Activated naive CD4-positive, alpha-beta T cell (primary cell): ENCODE measurements at places on chromosomes 5 and 9.
A peak's percentile ranks its signal among the peaks of the same experiment; 100 is the strongest.

GRCh38 chr5:175788155-175788787, 83.1 kb upstream of the CPLX2 start:
- no peak for DNase-seq

GRCh38 chr5:80215523-80215922, 40.3 kb downstream of the SERINC5 start:
- no peak for DNase-seq

DNA sequence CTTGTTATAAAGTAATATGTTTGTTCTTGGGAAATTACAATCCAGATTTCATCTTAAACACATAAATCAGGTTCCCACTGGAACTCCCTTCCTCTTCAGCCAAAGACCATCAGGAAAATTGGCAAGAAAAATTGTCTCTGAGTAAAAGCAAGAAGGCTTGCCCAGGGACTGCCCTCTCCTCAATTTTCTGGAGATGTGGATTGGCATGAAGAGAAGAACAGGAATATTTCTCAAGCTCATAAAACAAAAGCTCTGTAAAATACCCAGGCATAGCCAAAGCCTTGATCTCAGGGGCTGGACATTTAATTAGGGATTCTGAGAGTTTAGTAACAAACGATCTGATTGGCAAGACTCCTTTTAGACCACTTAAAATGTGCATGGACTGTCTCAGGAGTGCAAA, 223.4 kb downstream of the ZNF608 start:
- no peak for DNase-seq

DNA sequence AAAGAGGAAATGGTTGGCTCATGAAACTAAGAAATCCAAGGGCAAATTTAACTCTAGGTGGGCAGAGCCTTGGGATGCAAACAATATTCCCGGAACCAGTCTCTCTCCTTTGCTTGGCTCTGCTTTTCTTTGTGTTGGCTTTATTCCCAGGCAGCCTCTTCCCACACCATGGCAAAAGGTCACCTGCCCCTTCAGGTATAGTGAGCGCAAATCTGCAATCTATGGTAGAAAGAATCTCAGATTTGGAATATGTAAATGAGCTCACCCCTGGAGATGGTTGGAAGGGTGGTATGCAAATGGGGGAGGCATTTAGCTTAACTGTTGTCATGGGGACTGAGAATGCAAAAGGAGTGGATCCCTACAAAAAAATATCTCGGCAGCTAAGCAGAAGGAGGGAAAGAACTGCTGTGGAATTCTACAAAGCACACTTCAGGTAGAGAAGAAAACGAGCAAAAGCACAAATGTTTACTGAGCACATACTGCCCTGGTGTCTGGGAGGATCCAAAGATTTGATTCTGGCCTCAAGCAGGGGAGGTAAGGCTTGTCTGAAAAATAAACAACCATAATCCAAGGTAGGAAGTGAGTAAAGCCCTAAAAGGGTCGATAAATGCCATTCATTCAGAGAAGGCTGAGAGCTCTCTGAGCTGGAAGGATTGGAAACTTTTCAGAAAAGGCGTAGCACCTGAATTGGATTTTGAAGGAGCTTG, 139.7 kb downstream of the TLE1 start:
- no peak for DNase-seq

DNA sequence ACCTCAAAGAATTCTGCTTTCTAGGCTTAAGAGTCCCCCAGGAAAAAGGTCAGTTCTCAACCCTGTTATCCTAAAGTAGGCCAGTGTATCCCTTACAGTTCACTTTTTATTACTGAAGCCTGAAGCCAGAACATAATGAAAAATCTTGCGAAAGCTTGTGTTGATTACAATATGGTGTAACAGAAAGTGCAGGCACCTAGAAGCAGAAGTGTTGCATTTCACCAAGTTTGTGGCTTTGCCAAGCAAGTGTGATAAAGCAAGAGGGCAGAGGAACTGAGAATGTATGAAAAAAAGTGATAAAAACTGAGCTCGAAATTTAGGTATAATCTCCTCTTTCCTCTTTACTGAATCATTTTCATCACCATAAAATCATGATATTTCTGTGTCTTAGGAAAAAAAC, 26.2 kb downstream of the AGTPBP1 start:
- DNase-seq: no peak

DNA sequence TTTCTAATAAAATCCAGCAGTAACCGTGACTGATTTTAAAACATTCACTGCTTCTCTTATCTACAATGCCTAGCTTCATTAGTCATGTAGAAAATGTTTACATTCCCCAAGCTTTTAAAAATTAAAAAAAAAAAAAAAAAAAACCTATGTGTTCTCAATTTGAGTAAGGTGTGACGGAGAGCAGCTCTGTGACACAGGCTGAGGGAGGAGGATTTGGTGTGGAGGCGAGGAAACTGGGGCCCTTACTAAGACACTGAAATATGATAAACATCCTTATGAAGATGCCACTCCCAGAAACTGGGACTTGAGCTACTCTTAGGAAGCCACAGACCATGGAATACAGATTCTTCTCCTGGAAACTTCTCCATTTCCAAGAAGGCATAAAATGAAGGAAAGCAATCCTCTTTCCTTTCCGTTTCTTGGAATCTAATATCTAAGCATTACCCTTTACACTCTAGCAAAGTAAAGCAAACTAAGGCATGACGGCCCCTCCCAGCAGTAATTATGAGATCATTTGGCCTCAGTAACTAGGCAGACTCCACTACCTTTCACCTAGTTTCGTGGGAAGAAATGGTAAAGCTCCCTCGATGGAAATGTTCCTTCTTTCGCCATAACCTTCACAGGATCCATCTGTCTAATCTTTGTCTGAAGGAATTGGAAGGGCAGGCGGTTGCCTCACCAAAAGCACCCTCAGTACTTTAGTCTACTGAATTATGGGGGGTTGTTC, 23.5 kb downstream of the GRAMD2B start:
- no peak for DNase-seq

DNA sequence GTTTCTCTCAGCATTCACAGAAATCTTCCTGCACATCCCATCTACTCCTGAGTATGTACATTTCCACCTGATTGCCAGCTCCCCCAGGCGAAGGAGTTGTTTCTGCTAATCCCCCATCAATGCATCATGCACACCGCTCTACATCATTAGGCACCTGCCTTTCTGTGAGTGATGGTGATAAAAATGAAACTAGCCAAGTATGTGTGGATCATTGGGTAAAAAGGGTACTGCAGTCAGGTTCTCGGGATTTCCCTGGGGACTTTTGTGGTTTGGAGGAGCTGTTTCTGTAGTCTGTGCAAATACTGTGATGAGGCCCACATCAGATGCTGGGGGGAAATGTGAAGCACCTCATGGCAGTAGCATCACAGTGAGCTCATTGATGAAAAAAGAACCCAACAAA, 30.4 kb downstream of the CAMK4 start:
- peak; percentile 4 for DNase-seq

DNA sequence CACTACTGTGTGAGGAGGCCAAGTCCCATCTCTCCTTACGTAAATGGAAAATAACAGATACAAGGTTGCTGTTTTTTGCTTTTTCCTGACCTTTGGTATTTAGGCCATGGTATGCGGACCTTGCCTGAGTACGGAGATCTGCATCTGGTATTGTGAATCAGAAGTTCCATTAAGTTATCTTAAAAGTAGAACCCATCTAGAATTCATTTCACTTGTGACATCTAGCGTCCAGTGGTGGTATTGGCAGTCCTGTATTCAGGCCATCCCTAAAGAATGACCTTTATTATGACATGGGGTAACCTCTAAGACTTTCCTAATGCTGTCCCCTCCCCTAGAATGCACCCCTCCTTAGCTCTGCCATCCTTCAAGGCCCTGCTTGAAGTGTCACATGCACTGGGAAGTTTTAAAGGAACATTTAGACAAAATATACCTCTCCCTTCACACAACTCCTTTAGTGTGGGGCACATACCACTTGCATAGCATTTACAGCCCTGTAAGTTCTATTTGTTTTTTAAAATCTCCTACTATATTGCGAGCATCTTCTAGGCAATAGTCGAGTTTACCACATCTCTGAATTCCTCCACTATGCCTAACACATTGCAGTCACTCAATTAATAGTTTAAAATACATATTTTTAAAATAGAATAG, 1.9 kb upstream of the SPDL1 start:
- peak; percentile 5 for DNase-seq

GRCh38 chr9:100662122-100662521, 84.2 kb downstream of the CAVIN4 start:
- DNase-seq: no peak

- DNase-seq: no peak
These were observed 21.3 kb downstream of the PRDM9 start for GRCh38 chr5:23528677-23529076.

- no peak for DNase-seq
These were observed 16.2 kb downstream of the PBX3 start for GRCh38 chr9:125763394-125763801.

- no peak for DNase-seq
These were observed 213.4 kb downstream of the ATPSCKMT start for GRCh38 chr5:10036136-10036815.

DNA sequence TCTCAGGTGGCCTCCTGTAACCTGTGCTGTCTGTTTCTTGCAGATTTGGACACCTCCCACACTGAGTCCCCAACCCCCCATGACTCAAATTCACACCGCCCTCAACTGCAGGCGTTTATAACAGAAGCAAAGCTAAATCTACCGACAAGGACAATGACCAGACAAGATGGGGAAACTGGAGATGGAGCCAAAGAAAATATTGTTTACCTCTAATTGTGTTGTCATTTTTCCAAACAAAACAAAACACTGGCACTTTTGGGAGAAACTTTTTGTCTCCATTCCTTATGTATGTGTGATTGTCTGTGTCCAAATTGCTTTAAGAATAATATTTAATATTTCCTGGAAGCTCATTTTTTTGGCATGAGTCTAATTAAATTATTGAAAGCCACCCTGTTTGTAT, 314.8 kb downstream of the ARHGEF28 start:
- no peak for DNase-seq

- DNase-seq: no peak
These were observed 149.2 kb downstream of the GABBR2 start for GRCh38 chr9:98559561-98559960.

- DNase-seq: no peak
These were observed 61.9 kb upstream of the GPBP1 start for GRCh38 chr5:57111993-57112392.

GRCh38 chr5:160442824-160443431, 21.3 kb downstream of the PTTG1 start:
- no peak for DNase-seq

- no peak for DNase-seq
These were observed 534 bp downstream of the SRFBP1 start for GRCh38 chr5:121962347-121962670.

DNA sequence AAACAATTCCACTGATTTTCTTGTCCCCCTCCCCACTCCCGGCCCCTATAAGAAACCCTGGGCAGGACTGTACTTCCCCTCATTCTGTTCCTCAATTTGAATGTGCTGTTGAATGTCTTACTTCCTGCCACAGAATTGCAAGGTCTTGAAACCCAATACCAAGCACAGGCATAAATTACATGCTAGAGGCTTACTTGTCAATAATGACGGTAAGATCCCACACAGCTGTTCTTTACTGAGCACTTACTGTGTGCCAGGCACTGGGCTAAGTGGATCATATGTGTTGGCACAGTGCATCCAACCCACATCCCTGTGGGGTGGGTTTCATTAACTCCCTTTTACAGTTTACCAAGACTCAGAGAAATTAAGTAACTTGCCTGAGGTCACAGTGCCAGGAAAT, 63.4 kb downstream of the MVB12B start:
- no peak for DNase-seq

DNA sequence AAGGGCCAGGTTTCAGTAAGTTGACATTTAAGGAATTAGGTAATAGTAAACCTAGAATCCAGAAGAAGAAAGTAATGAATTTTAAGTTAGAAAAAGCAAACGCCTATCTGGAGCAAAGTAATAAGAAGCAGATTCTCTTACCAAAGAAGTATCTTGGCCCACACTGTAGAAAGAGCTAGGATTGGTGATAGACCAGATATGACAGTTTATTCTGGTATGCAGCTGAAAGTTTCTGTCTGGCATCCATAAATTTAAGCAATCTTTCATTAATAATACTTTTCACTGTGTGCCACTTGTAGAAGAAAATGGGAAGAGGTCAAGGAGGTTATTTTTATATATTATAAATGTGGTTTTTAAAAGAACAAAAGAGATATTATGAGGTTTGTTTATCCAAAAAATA, 3.0 kb downstream of the RECK start:
- DNase-seq: no peak
